Melanocyte of skin (primary cell): ENCODE measurements at places on chromosomes 4 and X. TPM values are rescaled to one million over a fixed set of nuclear protein-coding genes. Genes with fewer than 3 reads are reported as not detected.

The VCX2 gene
- total RNA-seq = not detected in 2 replicates

The ZNF280C gene
- 6.3 and 9.7 TPM in 2 replicates for total RNA-seq

The GPR173 gene
- 1.4 and 1.8 TPM in 2 replicates for total RNA-seq

The DDIT4L gene
- total RNA-seq = 1.0 and 9.5 TPM in 2 replicates

The ARHGAP24 gene
- 44.3 and 50.6 TPM in 2 replicates for total RNA-seq

The PF4V1 gene
- not detected in 2 replicates for total RNA-seq

The CTAG1A gene
- total RNA-seq = not detected in 2 replicates

The GAGE1 gene
- total RNA-seq = not detected in 2 replicates

The TDO2 gene
- not detected in 2 replicates for total RNA-seq

The SMR3B gene
- not detected in 2 replicates for total RNA-seq

The KLHL4 gene
- total RNA-seq = 0.15 and 0.33 TPM in 2 replicates

The ZCCHC18 gene
- under 0.01 and 3.2 TPM in 2 replicates for total RNA-seq

The KLKB1 gene
- total RNA-seq = 0.34 and 0.73 TPM in 2 replicates

The C4orf50 gene
- total RNA-seq = not detected in 2 replicates

The CXCL9 gene
- total RNA-seq = 0.15 and 0.33 TPM in 2 replicates

The BMX gene
- 0.15 TPM in 1 of 2 replicates, not detected in the other for total RNA-seq

The VSIG4 gene
- total RNA-seq = not detected in 2 replicates

The ADH1B gene
- total RNA-seq = under 0.01 and 0.62 TPM in 2 replicates

The PPP1R2C gene
- not detected in 2 replicates for total RNA-seq

The GYG2 gene
- 36.6 and 39.0 TPM in 2 replicates for total RNA-seq

The SPATA4 gene
- under 0.01 TPM in 1 of 2 replicates, not detected in the other for total RNA-seq

The MAB21L2 gene
- not detected in 2 replicates for total RNA-seq

The HERC5 gene
- total RNA-seq = 36.7 and 86.7 TPM in 2 replicates

The SPATA18 gene
- 7.7 and 8.6 TPM in 2 replicates for total RNA-seq

The RPL9 gene
- total RNA-seq = 1,236 and 1,442 TPM in 2 replicates

The MGARP gene
- total RNA-seq = under 0.01 and 0.36 TPM in 2 replicates

The ADH7 gene
- total RNA-seq = not detected in 2 replicates

The AKAP14 gene
- not detected in 2 replicates for total RNA-seq

The MXRA5 gene
- total RNA-seq = under 0.01 TPM in 1 of 2 replicates, not detected in the other

The CT45A1 gene
- not detected in 2 replicates for total RNA-seq

The HHIP gene
- not detected in 2 replicates for total RNA-seq

The ART3 gene
- total RNA-seq = 2.4 TPM in 1 of 2 replicates, not detected in the other

The ZAR1 gene
- total RNA-seq = not detected in 2 replicates

The TKTL1 gene
- 0.36 TPM in 1 of 2 replicates, not detected in the other for total RNA-seq

The NLGN3 gene
- 0.34 and 1.1 TPM in 2 replicates for total RNA-seq

The LGI2 gene
- under 0.01 TPM in 1 of 2 replicates, not detected in the other for total RNA-seq

The RHOH gene
- not detected in 2 replicates for total RNA-seq

The C4orf36 gene
- 1.4 TPM in 1 of 2 replicates, not detected in the other for total RNA-seq

The APLN gene
- total RNA-seq = under 0.01 and 0.36 TPM in 2 replicates

The TXK gene
- 0.34 and 0.36 TPM in 2 replicates for total RNA-seq

The NPY2R gene
- total RNA-seq = not detected in 2 replicates

The MAGEA8 gene
- total RNA-seq = not detected in 2 replicates

The CDKL2 gene
- total RNA-seq = 4.3 TPM in 2 replicates

The FRMD7 gene
- not detected in 2 replicates for total RNA-seq

The UNC5C gene
- total RNA-seq = 1.00 and 4.6 TPM in 2 replicates

The LIMCH1 gene
- 1.4 and 8.0 TPM in 2 replicates for total RNA-seq
